ENCODE measurements at places on chromosomes 16 and 17.

GRCh38 chr17:9228408-9229159 lies 207.3 kb downstream of the NTN1 start:
- no peaks in the 10 kb centered on the region for H3K36me3 ChIP-seq
- H3K4me3 ChIP-seq, result no peak overlapping the region

- ATAC-seq, result no peak
- H3K4me1 ChIP-seq, result no peaks in the 10 kb centered on the region
- no peaks in the 10 kb centered on the region for H3K36me3 ChIP-seq
- peaks cover 56% of the 10 kb centered on the region for H3K27me3 ChIP-seq
- no peak overlapping the region for H3K4me3 ChIP-seq
Observed at GRCh38 chr17:43918026-43918389, 10.7 kb upstream of the MPP2 start.

DNA sequence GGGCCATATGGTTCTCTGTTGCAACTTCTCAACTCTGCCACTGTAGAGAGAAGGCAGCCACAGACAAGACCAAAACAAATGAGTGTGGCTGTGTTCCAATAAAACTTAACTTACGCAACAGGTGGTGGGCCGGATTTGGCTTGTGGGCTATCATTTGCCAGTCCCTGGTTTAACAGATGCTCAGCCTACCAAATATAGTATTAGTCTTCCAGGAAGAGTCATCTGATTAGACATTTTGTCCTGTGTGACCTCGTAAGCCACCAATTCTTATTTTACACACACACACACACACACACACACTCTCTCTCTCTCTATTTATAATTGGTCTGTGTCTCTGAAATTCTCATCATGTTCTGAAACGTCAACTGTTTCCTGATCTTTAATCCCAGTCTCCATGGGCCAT lies 245.9 kb downstream of the XYLT1 start:
- no peaks in the 10 kb centered on the region for H3K36me3 ChIP-seq
- H3K27me3 ChIP-seq, result no peaks in the 10 kb centered on the region
- peak overlapping the region; percentile 79 for H3K27ac ChIP-seq
- H3K4me1 ChIP-seq, result peaks cover 6% of the 10 kb centered on the region

GRCh38 chr16:53892155-53892554 lies 188.2 kb downstream of the FTO start:
- H3K36me3 ChIP-seq, result peaks cover 29% of the 10 kb centered on the region
- H3K27me3 ChIP-seq, result no peaks in the 10 kb centered on the region
- H3K27ac ChIP-seq, result no peak overlapping the region
- H3K4me3 ChIP-seq, result no peak overlapping the region
- ATAC-seq, result no peak

DNA sequence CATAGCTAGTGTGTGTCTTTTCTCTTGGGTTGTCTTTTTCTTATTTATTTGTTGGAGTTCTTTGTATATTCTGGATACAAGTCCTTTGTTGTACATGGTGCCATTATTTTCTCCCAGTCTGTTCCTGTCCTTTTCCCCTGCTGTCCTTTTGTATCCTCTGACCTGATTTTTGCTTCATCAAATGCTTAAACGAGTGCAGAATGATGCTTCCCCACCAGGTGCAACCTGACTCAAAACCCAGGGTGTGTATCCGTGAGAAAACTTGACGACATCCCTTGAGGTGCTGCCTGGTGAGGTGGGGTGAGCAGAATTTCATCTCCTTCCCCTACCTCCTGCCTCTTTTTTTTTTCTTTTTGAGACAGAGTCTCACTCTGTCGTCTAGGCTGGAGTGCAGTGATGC lies 88.6 kb downstream of the NTN1 start:
- H3K4me3 ChIP-seq, result no peak overlapping the region
- no peak for ATAC-seq
- H3K36me3 ChIP-seq, result no peaks in the 10 kb centered on the region
- no peaks in the 10 kb centered on the region for H3K27me3 ChIP-seq
- H3K27ac ChIP-seq, result no peak overlapping the region
- peaks cover 65% of the 10 kb centered on the region for H3K4me1 ChIP-seq

DNA sequence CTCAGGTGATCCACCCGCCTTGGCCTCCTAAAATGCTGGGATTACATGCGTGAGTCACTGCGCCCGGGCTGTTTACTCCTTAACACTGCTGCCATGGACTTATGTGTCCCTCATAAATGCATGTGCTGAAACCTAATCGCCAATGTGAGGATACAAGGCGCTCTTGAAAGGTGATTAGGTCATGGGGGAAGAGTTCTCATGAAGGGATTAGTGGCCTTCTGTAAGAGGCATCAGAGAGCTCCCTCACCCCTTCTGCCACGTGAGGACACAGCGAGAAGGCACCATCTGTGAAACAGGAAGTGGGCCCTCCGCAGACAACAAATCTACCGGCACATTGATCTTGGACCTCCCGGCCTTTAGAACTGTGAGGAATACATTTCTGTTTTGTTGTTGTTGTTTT lies 19.1 kb downstream of the ITPRIPL2 start:
- H3K4me3 ChIP-seq, result no peak overlapping the region
- peak overlapping the region; percentile 75 for H3K27ac ChIP-seq
- peaks cover 27% of the 10 kb centered on the region for H3K4me1 ChIP-seq
- ATAC-seq, result no peak
- H3K27me3 ChIP-seq, result no peaks in the 10 kb centered on the region

GRCh38 chr16:28196387-28196987 lies 15.3 kb downstream of the XPO6 start:
- H3K4me3 ChIP-seq, result no peak overlapping the region
- H3K27me3 ChIP-seq, result no peaks in the 10 kb centered on the region
- no peak for ATAC-seq
- H3K36me3 ChIP-seq, result peaks cover 25% of the 10 kb centered on the region
- no peaks in the 10 kb centered on the region for H3K4me1 ChIP-seq

- H3K4me1 ChIP-seq, result peaks cover 97% of the 10 kb centered on the region
- H3K27ac ChIP-seq, result peak within 1 kb of the TSS; percentile 48
- peak; percentile 43 for ATAC-seq
- no peaks in the 10 kb centered on the region for H3K36me3 ChIP-seq
- H3K27me3 ChIP-seq, result no peaks in the 10 kb centered on the region
Observed at GRCh38 chr17:78903101-78903779, at the start of gene CEP295NL. TSS of gene CEP295NL (minus strand) at chr17:78903201. CDS start at chr17:78901828, 1,373 bp downstream.

DNA sequence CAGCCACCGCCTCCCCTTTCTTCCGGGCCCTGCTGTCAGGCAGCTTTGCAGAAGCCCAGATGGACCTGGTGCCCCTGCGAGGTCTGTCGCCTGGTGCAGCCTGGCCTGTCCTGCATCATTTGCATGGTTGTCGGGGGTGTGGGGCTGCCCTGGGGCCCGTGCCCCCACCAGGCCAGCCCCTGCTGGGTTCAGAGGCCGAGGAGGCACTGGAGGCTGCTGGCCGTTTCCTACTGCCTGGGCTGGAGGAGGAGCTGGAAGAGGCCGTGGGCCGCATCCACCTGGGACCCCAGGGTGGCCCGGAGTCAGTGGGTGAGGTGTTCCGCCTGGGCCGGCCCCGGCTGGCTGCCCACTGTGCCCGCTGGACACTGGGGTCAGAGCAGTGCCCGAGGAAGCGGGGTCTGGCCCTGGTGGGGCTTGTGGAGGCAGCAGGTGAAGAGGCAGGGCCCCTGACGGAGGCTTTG lies 5.5 kb upstream of the TGFB1I1 start:
- no peak overlapping the region for H3K4me3 ChIP-seq
- H3K27ac ChIP-seq, result no peak overlapping the region
- H3K4me1 ChIP-seq, result peaks cover 14% of the 10 kb centered on the region
- H3K27me3 ChIP-seq, result no peaks in the 10 kb centered on the region
- H3K36me3 ChIP-seq, result no peaks in the 10 kb centered on the region

DNA sequence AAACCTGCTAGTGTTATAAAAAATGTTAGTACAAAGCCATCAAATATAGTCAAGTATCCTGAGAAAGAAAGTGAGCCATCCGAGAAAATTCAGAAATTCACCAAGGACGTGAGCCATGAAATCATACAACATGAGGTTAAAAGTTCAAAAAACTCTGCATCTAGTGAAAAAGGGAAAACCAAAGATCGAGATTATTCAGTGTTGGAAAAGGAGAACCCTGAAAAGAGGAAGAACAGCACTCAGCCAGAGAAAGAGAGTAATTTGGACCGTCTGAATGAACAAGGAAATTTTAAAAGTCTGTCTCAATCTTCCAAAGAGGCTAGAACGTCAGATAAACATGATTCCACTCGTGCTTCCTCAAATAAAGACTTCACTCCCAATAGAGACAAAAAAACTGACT lies 31.7 kb downstream of the RBBP6 start:
- no peak overlapping the region for H3K27ac ChIP-seq
- H3K27me3 ChIP-seq, result no peaks in the 10 kb centered on the region
- no peak for ATAC-seq
- H3K4me1 ChIP-seq, result no peaks in the 10 kb centered on the region
- no peak overlapping the region for H3K4me3 ChIP-seq

- H3K4me3 ChIP-seq, result no peak overlapping the region
- no peak overlapping the region for H3K27ac ChIP-seq
- no peaks in the 10 kb centered on the region for H3K36me3 ChIP-seq
- H3K4me1 ChIP-seq, result no peaks in the 10 kb centered on the region
Observed at GRCh38 chr16:14669776-14670175, 24.3 kb downstream of the PLA2G10 start.

DNA sequence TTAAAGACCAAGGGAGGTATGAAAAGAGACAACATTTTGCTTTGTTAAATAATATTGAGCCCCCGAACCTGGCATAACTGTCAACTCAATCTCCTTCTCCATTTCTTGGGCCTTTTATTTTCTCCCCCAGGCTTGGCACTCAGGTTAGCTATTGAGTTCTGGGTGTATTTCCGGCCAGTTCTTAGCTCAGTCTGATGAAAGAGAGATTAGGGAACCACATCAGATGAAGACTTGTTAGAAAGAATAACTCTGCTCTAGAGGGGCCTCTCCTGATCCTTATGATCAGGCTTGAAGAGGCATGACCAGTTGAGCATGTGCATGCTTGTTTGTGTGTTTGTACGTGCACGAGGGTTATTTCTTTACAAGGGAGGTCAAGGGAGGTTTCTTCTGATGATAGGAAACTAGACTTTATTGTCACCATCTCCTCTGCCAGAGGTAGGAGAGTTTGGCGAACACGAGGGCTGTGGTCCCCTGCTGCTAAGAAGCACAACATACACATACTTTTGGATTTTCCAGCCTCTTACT lies 29.2 kb upstream of the HS3ST2 start:
- H3K27ac ChIP-seq, result no peak overlapping the region
- H3K36me3 ChIP-seq, result no peaks in the 10 kb centered on the region
- no peak for ATAC-seq
- no peak overlapping the region for H3K4me3 ChIP-seq
- H3K27me3 ChIP-seq, result no peaks in the 10 kb centered on the region
- H3K4me1 ChIP-seq, result no peaks in the 10 kb centered on the region

GRCh38 chr17:66579556-66579955 lies 255.4 kb upstream of the CACNG5 start:
- peak; percentile 23 for ATAC-seq
- no peaks in the 10 kb centered on the region for H3K36me3 ChIP-seq
- peaks cover 15% of the 10 kb centered on the region for H3K4me1 ChIP-seq
- H3K27ac ChIP-seq, result peak overlapping the region; percentile 64
- no peaks in the 10 kb centered on the region for H3K27me3 ChIP-seq

DNA sequence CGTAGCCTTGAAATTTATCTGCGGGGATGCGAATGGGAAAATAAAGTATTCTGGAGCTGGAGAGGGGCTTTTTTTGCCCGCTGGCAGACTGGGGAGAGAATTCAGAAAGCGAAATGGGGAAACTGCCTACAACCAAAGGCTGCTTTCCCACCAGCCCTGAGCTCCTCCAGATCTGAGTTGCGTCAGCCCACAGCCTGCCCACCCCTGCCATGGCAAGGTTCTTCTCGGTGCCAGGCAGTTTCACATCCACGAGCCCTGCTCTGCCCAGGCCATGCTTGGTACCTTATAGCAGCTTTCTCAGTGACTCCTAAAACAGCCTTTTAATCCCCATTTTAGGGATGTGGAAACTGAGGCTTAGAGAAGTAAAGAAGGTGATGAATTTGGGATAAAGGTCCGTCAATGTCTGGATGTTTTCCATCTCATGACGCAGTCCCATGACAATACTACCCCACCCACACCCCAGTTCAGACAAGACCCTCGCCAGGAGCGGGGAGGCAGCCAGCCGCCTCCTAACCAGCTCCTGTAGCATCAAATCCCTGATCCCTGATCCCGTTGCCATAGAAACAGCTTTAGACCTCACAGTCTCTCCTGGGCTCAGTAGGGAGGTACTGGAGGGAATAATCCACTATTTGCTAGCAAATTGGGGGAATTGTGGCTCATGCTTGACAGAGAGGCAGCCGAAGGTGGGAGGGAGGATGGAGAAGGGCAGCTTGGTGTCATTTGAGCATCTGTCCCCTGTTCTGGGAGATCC lies 113.5 kb downstream of the MGAT5B start:
- no peaks in the 10 kb centered on the region for H3K4me1 ChIP-seq
- no peak overlapping the region for H3K27ac ChIP-seq
- H3K36me3 ChIP-seq, result no peaks in the 10 kb centered on the region
- H3K27me3 ChIP-seq, result peaks cover 41% of the 10 kb centered on the region

DNA sequence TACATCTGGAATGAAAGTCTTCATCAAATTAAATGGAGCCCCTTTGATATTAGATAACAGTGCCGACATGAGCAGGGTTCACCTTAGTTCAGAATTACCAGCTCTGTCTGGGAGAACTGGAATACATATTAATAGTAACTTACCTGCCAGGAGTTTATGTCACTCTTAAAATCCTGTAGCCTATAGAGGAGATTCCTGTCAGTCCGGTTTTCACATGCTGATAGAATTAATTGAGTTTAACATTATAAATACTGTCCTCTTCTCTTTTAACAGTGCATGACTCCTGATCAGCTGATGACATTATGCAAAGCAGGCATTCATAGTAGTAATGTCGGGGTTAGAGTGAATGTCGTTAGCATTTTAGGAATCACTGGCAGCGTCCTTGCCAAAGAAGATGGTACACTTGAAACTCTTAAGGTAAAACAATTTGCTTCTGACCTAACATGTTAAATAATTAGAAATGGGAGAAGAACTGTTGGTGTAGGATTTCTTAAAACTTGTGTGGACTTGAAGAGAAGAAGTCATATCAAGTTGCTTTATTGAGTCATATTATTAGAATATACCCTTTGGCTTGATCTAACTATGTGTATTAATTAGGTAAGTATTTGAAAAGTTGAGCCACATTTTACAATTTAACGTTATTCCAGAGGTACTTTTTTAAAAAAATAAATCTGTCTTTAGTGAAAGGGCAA lies 34.3 kb downstream of the HEATR3 start:
- H3K27ac ChIP-seq, result no peak overlapping the region
- no peaks in the 10 kb centered on the region for H3K4me1 ChIP-seq

DNA sequence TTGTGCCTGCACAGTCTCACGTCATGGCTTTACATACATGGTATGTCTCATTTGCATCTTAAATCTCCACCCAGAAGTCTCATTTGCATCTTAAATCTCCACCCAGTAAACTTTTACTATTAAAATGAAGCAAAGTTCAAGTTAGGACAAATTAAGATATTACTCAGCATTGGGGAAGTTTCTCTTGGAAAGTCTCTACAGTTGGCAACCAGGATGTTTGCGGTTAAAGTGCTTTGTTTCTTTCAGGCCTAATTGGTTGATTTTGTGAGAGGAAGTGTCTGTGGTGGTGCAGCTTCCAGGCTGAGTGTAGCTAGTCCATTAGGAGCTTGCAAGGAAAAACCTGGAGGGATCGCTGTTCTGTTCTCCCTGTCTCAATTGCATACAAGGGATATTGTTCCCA lies 1373.3 kb upstream of the GOT2 start:
- no peaks in the 10 kb centered on the region for H3K36me3 ChIP-seq
- H3K4me3 ChIP-seq, result no peak overlapping the region
- no peak overlapping the region for H3K27ac ChIP-seq
- ATAC-seq, result no peak

GRCh38 chr17:15031975-15032374 lies 233.2 kb downstream of the PMP22 start:
- ATAC-seq, result no peak
- no peak overlapping the region for H3K4me3 ChIP-seq
- peaks cover 3% of the 10 kb centered on the region for H3K27me3 ChIP-seq

- H3K27ac ChIP-seq, result peak overlapping the region; percentile 80
- no peak for ATAC-seq
- peaks cover 23% of the 10 kb centered on the region for H3K4me1 ChIP-seq
- H3K27me3 ChIP-seq, result no peaks in the 10 kb centered on the region
- H3K4me3 ChIP-seq, result no peak overlapping the region
Observed at GRCh38 chr17:5585836-5586521, 1.7 kb upstream of the NLRP1 start.

Data from gastroesophageal sphincter (tissue), 4 donors.